ENCODE measurements at places on chromosomes 3 and 15. TPM values are rescaled to one million over a fixed set of nuclear protein-coding genes. Genes with fewer than 3 reads are reported as not detected.

TAGLN3 gene
- total RNA-seq: 6.4 TPM

C3orf70 gene
- total RNA-seq: 0.66 TPM

ANO10 gene
- 38.7 TPM for total RNA-seq

CLDN11 gene
- total RNA-seq: 2.4 TPM

GHRL gene
- total RNA-seq: not detected

TF gene
- total RNA-seq: 0.18 TPM

ADAMTS9 gene
- 0.46 TPM for total RNA-seq

PLCH1 gene
- total RNA-seq: 17.8 TPM

TMED3 gene
- total RNA-seq: 46.4 TPM

SNX4 gene
- total RNA-seq: 29.6 TPM

GRCh38 chr3:128539376-128539775 lies 46.4 kb upstream of the GATA2 start:
- DNase-seq: no peak

- no peak for DNase-seq
These were observed 384.7 kb downstream of the NTRK3 start for GRCh38 chr15:87871731-87872320.

DNA sequence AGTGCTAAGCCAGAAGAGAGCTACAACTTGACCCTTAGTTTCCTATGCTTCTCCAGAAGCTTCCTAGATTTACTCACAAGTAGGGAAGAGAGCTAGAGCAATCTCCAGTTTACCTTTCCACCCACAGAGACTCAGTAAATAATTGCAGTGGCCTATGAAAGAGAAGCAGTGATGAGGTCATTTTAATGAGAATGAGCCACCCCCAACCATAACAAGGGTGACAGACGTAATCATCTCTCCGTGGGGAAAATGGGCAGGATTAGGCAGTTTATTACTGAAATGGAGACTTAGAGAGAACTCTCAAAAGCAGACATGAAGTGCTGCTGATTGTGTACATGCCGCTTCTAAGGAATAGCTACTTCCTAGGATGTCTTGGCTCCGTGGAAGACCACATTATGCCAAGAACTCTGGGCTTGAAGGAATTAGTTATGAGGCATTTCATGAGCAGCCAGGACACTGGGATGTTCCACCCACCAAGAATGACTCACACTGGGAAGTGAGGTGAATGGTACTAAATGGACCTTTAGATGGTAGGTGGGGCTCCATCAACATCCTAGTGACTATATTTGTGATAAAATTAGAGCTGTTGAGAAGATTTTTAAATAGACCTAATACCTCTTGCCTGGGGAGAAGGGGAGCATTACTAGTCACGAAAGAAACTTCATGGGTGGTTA lies 160.9 kb downstream of the EDEM1 start:
- DNase-seq: no peak

- DNase-seq: no peak
These were observed 726.0 kb upstream of the CFAP20DC start for GRCh38 chr3:59775761-59776325.

- no peak for DNase-seq
These were observed 116.2 kb upstream of the PLAAT1 start for GRCh38 chr3:193124861-193125260.

GRCh38 chr3:147813256-147813655 lies 404.1 kb downstream of the ZIC1 start:
- DNase-seq: no peak

DNA sequence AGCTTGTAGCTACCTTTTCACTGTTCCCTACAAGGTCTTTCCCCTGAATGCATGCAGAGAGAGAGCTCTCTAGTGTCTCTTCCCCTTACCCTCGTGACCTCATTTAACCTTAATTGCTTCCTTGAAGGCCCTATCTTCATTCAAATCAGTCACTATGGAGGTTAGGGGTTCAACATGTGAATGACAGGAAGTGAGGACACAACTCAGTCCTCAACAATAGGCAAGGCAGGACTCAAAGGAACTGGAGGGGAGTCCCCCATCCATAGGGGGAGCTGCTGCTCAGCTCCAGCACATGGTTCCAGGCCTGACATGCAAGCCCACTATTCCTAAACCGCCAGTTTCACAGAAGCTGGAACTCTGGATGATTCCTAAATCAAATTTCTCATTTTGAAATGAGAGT lies 33.8 kb upstream of the GYG1 start:
- peak; percentile 79 for DNase-seq

GRCh38 chr3:114804099-114804498 lies 343.0 kb downstream of the ZBTB20 start:
- no peak for DNase-seq

- DNase-seq: no peak
These were observed 776.3 kb downstream of the TUSC7 start for GRCh38 chr3:117485841-117486240.

GRCh38 chr3:163953526-163953925 lies 1124.8 kb downstream of the SI start:
- no peak for DNase-seq

DNA sequence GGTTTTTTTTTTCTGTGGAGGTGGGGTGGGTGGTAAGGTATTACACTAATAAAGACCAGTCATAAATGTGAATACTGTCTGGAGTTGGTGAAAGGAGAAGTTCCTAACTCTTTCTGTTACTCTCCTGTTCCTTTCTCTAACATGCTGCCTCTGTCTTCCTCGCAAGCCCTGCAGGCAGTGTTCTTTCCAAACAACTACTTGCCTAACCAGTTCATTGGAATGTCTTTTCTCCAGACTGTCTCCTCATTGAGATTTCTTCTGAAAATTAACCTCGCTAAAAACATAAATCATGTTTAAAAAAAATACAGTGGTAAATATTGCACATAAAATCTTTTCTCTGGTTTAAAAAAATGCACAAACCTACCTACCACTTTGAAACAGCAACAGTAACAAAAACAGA lies 135.2 kb downstream of the TP63 start:
- DNase-seq: no peak

DNA sequence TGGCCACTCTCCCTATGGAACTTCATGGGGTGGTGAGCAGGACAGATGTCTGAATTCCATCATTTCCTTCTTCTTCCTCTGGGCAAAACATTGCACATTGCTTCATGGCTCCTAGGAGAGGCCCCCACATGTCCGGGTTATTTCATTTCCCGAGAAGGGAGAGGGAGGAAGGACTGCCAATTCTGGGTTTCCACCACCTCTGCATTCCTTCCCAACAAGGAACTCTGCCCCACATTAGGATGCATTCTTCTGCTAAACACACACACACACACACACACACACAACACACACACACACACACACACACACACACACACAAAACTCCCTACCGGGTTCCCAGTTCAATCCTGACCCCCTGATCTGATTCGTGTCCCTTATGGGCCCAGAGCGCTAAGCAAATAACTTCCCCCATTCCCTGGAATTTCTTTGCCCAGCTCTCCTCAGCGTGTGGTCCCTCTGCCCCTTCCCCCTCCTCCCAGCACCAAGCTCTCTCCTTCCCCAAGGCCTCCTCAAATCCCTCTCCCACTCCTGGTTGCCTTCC lies 1.9 kb downstream of the RHO start:
- peak; percentile 45 for DNase-seq

GRCh38 chr3:136919799-136920580 lies 37.8 kb upstream of the IL20RB start:
- no peak for DNase-seq

Data from H9 (cell line).